ENCODE measurements at places on chromosomes 6 and 20.
A peak's percentile ranks its signal among the peaks of the same experiment; 100 is the strongest.

GRCh38 chr6:6547110-6547879, 41.2 kb upstream of the LY86 start:
- peak; percentile 93 for DNase-seq

- no peak for DNase-seq
These were observed 24.9 kb upstream of the PAQR8 start for GRCh38 chr6:52336919-52337561.

DNA sequence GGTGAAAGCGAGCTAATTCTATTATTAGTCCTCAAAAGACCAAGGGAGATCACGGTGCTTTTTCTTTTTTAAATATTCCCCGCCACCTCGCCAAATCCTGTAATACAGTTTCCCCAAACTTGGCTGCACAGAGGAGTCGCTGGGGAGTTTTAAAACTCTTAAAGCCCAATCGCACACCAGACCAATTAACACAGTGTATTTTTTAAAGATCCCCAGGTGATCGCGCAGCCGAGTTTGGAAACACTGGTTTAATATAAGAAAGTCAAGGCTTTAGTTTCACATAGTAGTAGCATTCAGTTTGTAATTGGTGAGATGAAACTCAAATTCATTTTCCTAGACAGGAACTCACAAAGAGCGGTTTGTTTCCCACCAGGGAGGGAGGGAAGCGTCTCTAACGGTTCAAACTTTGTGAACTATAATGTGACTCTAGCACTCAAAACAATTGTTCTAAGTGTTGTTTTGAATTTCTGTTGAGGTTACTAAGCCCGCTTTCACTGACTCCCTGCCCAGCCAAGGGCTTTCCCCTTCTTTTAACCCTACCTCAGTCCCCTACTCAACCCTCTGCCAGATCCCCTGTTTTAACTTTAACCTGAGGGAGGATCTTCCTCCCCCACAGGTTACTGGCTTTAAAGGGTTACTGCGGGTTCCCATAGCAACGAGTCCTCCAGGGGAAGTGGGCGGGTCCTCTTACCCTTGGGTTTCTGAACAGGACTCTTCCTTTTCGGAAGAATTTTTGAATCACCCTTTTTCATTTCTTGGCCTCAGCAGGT, 25.7 kb upstream of the BTBD3 start:
- DNase-seq, result peak; percentile 62

- no peak for DNase-seq
These were observed 32.5 kb downstream of the TBX18 start for GRCh38 chr6:84731901-84732300.

DNA sequence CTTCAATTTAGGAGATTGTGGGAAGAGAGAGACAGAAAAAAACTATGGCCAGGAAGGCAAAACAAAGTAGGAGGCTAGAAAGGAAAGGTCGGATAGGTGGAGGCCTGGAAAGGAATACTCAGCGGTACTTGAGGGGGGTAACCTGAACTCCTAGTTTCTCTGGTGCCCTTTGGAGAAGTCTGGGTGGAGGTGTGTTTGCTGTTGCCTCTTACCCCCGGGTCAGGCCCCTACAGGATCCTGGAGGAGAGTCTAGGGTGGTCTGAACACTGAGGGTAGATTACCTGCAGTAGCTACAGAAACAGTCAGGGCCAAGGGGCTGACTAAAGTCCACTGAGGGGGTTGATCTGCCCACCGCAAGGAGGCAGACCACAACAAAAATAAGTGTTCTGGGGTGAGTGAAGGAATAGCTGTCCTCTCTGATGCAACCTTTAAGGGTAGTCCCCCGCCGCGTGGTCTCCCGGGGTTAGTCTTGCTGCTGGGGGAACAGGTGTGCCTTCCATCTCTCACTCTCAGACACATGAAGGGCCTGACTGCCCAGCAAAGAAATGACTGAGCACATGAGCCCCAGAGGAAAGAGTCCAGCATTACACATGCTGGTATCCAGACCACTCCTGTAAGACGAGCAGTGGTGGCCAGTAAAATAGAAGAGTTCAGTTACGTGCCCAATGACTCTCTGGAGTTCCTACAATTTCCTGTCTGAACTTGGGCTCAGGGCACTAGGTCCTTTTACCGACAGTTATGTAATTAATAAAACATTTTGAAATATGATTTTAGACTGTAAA, 59.5 kb downstream of the MTHFD1L start:
- DNase-seq, result no peak

DNA sequence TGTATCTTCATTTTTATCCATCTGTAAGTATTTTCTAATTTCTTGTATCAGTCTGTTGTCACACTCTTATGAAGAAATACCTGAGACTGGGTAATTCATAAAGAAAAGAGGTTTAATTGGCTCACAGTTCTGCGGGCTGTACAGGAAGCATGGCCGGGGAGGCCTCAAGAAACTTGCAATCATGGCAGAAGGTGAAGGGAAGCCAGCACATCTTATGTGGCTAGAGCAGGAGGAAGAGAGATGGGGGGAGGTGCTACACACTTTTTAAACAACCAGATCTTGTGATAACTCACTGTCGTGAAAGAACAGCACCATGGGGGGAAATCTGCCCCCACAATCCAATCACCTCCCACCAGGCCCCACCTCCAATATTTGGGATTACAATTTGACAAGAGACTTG, 10.9 kb upstream of the BCKDHB start:
- DNase-seq, result no peak

GRCh38 chr6:109867970-109868358, 110.1 kb upstream of the GPR6 start:
- no peak for DNase-seq

- DNase-seq, result no peak
These were observed 793.4 kb downstream of the TENT5A start for GRCh38 chr6:80959034-80959433.

DNA sequence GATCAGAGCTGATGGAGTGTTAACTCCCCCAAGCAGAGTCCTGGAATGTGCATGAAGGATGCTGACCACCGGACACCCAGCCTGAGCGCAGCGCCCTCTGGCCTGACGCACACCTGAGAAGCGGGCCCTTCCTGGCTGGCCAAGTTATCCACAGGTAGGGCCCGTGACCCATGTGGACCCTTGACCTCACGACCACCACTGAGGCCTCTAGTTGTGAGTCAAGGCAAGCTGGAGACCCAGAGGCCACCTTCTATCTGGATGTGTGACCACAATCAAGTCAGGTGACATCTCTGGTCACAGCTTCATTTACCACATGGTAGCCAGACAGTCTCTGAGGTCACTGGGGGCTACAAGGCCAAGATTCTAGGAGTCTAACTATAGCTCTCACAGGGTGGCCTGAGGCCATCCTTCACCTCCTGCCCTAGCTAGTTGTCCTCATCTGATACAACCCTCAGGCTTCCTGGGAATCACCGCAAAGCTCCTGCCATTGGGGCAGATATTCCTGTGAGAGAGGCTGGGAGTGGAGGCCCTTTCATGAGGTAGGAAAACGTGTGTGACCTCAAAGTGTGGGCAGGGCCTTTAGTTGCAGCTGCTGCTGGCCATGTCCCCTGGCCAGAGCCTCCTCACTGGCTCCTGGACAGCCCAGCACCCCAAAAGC, 53.1 kb downstream of the DSTN start:
- no peak for DNase-seq

- DNase-seq, result no peak
These were observed 88.3 kb downstream of the ZHX3 start for GRCh38 chr20:41229259-41229658.

Measured in suppressor macrophage treated with lipopolysaccharide for 4 hours (primary cell).